ENCODE measurements at places on chromosomes 5 and 9. TPM values are rescaled to one million over a fixed set of nuclear protein-coding genes. Genes with fewer than 3 reads are reported as not detected.

DNA sequence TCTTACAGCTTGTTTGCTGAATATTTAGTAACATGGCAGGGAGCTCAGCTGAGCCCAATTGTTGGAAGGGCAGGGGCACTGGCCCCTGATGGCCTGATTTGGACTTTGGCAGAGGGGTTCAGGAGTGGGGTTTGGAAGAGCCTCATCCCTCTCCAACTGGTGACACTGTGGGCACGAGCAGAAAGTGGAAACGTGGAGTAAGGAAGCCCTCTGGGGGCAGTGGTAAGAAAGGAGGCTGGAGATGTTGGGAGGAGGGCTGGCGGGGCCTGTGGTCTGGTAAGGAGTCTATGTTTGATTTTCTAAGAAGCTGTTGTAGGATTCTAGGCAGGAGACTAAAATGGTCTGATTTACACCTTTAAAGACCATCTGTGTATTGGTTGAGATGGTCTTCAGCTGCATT, 208.9 kb downstream of the HSPA4 start:
- no peak for DNase-seq

The CD14 gene
- 10.3 TPM for total RNA-seq

DNA sequence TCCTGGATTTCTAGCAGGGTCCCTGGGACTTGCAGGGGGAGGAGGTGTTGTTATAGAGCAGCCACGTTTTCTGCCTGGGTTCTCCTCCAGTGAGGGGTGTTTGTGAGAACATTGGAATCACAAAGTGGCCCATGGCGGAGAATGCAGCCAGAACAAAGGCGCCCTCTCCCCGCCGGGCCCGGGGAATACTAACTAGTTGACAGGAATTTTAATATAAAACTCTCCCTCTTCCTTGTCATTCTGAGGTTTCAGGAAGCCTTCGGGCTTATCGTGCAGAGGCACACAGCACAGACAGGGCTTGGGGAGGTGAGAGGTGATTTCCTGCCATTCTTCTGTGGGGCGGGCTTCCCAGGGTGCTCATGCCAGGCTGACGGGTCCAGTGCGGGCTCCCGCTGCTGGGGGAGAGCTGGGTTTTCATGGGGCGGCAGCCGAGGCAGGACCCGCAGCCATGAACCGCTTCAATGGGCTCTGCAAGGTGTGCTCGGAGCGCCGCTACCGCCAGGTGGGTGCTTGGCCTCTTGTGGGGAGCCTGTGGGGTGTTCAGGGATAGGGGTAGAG, 37.7 kb downstream of the RGS3 start:
- DNase-seq: no peak

DNA sequence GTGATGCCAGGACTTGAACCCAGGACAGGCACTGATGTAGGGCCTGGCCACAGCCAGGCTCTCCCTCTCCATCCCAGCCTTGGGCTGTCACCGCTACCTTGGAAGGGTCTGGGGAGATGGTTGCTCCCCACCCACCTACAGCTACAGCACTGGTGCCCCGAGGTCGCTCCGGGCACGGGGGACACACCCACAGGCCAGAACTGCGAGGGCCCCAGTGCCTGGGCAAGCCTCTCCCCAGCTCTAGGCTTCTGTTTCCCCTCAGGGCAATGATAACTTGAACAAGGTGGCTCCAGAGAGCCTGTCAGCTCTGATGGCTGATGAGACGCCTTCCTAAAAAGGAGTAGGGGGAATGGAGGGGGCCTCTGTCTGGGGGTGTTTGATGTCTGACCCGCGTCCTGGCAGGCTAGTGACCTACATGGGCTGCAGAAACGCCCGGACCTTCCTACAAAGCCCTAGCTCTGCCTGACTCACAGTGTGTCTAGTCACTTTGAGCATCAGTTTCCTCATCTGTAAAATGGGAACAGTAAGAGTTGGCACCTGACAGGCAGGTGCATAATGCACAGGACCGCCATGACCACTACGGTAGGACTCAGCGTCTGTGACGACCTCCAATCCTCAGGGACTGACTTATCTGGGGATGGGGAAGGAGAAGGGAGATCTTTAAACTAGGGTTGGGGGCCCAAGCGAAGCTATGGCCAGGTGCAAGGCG, 76.4 kb downstream of the LRSAM1 start:
- no peak for DNase-seq

DNA sequence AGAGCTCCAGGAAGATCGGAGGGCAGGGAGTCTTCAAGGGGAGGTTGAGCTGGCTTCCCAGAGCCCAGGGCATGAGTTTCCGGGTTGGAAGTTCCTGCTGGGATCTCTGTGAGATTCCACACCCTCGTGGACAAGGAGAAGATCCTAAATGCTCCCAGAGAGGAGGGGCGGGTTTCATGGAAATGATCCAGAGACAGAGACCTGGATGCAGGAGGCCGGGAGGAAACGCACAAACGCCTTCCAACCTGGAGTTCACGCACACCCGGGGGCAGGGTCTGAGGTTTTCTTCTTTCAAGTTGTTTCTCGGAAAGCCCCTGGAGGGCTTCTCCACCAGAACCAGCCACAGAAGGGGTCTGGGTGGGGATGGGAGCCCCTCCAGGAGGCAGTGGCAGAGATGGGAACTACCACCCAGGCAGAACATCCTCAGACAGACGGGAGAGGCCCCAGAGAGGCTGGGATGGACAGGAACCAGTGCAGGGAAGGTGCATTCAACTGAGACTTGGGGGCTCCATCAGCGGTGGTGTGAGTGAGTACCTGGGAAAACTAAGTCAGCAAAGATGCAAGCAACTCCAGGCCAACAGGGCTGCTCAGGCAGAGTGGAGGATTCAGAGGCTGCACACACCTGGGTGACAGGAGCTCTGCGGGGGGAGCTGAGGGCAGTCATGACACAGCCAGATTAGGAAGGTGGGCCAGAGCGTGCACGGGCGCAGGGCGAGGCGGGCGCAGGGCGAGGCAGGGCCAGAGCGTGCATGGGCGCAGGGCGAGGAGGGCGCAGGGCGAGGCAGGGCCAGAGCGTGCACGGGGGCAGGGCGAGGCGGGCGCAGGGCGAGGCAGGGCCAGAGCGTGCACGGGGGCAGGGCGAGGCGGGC, 52.1 kb upstream of the EXOC3 start:
- peak; percentile 41 for DNase-seq

DNA sequence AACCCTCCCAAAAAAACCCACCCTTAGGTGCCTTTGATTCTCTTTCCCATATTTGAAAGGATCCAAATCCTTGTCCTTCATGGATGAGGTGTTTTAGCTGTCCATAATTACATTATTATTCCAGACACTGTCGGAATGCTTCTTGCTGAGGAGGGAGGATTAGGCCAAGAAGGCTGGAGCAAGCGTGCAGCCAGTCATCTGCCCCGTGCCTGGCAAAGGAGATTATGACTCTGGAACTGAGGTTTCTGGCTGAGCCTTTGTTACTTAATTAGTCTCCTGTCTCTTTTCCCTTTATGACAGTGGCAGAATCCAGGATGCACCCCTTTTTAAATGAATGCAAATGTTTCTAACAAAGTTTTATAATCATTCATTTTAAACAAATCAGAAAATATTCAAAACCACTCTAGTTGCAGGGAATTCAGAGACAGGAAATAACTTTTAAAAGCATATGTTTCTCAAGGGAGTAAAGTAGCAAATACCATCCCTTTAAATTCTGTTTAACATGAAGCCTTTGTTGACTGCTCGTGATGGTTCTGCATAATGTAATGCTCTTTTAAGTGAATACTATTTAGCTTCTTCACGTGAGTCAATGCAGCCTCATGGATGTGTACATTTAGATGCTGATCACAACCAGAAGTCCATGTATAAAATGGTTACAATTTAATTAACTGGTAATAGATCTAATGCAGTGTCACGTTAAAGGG, 69.8 kb downstream of the GALNT10 start:
- no peak for DNase-seq

DNA sequence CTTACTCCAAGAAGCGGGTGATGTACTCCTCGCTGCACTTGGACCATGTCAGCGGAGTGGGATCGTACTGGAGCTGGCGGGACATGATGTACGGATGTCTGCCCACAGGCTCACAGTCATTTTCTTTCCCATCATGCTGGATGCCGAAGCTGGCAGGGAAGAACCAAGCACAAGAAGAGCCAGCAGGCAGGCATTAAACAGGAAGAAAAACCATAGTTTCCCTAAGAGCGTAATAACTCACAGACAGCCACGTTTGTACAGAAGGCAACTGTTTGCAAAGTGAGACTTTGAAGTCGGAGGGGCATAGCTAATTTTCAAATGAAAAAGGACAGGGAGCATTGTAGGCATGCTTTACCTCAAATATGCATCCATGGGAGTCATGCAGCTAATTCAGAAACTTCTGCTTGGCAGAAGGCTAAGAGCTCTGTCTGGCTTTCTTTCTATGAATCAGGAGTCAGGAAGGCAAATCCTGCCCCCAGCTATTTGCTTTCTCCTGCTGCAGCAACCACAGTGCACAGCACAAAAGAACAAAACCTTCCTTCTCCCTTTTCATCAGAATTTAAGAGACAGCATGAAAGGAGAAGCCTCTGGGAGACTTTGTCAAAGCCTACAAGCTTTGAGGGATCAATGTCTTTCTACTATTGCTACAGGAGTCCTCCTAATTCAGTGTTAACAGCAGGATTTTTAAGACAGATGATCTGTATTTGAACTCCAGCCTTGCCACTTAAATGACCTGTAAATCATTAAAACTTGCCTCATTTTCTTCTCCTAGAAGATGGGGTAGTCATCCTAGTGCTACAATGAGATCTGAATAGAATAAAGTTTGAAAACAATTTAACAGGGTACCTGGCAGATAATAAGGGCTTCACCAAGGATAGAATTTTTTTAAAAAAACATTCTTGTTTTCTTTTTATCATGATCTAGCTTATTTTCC, 209.1 kb downstream of the TARS1 start:
- peak; percentile 15 for DNase-seq

The ARAP3 gene
- 8.1 TPM for total RNA-seq

DNA sequence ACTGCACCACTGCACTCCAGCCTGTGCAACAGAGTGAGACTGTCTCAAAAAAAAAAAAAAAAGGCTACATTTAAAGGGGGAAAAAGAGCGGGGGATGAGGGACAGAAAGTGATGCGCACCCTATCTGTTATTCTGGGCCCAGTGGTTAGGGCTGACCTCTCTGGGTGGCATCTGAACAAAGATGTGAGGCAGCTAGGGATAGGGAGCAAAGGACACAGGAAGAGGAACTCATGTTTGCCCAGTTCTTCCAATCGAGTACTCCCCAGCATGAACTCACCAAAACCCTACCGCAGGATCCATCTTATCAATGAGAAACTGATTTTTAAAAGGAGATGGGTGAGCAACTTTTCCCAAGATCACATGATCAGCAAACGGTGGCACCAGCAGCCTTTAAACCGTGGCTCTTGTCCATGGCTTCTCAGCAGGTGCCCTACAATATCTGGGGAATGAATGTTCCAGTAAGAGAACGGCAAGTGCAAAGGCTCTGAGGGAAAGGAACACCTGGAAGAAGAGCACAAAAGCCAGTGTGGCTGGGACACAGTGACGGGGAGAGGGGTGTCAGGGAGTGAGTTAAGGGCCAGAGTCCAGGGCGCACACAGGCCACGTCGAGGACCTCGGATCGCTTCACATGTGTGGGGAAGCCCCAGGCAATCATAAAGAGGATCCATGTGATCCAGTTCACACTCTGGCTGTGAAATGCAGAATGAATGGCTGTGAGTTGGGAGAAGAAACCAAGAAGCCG, 22.0 kb downstream of the RAPGEF1 start:
- no peak for DNase-seq

The TCF7 gene
- total RNA-seq: 17.8 TPM

The DIPK1B gene
- total RNA-seq: not detected

- DNase-seq: no peak
Observed at GRCh38 chr5:110873773-110874437, 135.1 kb downstream of the SLC25A46 start.

DNA sequence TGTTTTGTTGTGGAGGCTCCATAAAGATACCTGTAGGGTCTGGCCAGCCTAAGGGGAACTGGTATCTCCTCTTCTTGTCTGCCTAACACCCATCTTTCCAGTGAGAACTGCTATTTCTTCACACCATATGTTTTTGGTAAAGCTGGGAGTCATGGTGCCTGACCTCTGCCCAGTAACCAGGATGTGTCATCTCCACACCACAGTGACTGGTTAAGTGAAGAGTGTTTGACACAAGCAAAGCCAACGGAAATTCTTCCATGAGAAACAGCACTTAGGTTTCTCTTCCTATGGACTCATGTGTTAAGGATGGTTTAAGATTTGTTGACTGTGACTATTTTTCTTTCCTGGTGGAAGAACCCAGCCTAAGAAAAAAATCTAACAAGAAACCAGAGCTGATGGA, 111.5 kb downstream of the HTR4 start:
- DNase-seq: no peak

- DNase-seq: no peak
Observed at GRCh38 chr5:170144286-170145023, 38.8 kb downstream of the FOXI1 start.

The NOTCH1 gene
- total RNA-seq: 6.0 TPM

The STPG3 gene
- not detected for total RNA-seq

DNA sequence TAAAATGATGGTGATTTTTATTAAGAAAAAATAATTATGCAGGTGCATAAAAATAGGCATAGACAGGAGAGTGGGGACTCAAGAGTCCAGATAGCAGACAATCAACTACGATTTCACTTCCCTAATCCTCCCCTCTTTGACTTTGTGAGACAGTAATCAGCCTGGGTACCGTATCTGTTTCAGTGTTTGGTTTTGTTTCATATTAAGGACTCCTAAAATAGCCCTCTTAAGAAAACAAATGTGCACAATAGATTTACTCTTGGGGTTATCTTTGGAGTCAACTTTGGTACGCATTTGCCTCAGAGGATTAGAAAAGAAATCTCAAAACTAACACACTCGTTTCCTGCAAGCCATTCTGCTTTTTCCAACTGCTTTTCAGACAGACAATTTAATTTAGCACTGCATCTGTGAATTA, 96.3 kb downstream of the ZNF608 start:
- no peak for DNase-seq
